SK-MEL-5 (cell line): ENCODE measurements at places on chromosomes 4 and X. TPM values are rescaled to one million over a fixed set of nuclear protein-coding genes. Genes with fewer than 3 reads are reported as not detected.

DNA sequence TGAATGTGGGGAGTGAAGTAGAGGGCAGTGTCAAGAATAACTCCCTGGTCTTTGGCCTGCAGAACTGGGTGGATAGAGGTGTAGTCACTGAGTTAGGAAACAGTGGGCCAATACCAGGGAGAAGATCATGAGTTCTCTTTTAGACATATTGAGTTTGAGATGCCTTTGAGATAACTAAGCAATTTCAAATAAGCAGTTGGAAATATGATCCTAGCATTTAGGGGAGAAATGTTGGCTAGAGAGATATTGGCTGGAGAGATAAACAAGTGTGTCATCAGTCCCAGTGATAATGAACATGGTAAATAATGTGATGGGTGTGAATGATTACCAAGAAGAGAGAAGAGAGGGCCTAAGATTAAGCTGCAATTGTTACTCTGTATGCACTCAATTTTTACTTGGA lies 95.3 kb upstream of the HPRT1 start:
- DNase-seq, result no peak

DNA sequence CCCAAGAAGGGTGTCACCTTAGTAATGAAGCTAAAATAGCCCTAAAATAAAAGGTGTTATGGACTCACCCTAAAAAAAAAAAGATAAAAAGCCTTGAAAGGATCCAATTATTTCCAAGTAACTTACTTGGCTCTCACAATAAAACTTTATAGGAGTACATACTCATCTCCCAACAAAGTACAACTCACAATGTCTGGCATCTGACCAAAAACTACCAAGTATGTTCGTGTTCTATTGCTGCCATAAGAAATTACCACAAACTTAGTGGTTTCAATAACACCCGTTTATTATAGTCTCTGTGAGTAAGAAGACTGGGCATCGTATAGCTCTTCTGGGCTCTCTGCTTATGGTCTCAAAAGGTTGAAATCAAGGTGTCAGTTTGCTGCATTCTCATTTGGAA lies 51.0 kb downstream of the BEX1 start:
- DNase-seq, result no peak

DNA sequence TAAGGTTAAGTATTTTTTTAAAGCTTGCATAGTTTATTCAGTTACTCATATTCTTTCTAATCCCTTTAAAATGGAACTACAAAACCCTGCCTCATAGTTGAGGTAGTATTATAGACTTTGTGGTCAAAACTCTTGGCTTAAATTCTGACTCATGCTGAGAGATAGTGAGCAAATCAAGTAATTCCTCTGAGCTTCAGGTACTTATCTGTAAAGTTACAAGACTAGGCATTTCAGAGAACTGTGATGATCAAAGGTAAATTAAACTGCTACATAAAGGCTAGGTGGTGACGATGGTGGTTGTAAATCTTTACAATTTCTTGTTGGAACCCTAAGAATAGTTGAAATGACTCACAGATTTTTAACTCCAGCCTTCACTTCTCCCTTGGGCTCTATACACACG lies 3.2 kb upstream of the CLOCK start:
- no peak for DNase-seq

DNA sequence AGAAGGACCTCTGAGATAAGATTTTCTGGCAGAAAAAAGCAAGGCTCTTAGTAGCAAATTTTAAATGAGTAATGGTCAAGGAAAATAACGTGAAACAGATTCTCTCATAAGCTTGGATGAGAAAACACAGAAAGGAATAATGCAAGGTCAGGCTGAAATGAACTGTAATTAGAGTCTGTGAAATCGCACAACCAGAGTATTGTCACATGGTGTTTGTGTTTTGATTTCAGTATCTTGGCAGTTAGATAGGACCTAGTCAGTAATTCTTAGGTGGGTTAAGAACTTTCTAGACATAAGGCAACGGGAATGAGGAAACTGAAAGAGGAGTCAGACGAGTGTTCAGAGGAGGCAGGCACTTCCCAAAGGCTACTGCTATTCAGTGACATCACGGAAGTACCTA lies 34.6 kb downstream of the LIMCH1 start:
- no peak for DNase-seq

DNA sequence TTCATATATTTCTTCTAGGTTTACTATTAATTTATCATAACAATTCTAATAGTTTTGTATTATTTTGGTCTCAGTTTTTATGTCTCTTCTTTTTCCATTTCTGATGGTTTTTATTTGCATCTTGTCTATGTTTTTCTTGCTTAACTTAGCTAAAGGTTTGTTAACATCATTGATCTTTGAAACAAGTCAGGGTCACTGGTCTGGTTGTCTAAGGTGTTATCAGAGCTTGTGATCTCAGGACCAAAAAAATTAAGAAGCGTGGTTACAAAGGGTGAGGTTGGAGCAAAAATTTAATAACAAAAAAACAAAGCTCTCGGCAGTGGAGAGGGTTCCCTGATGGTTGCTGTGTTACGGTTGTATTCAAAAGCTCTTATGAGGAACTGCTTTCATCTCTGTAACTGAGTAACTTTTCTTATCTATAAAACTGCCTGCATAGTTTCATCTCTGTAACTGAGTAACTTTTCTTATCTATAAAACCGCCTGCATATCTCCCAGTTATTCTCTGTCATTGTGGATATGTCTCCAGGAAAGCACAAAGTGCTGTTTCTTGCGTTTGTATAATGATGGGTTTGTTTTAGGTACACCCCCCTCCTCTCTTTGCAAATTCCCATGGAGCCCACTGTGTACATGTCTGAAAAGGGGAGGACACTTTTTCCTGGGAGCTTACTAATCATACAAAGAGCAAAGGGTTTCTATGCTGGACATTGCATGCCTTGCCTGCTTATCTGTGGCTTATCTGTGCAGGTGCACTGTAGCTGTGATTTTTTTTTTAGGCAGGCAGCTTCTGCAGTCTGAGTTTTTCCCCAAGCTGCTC lies 62.4 kb upstream of the UGT2B15 start:
- DNase-seq, result no peak

DNA sequence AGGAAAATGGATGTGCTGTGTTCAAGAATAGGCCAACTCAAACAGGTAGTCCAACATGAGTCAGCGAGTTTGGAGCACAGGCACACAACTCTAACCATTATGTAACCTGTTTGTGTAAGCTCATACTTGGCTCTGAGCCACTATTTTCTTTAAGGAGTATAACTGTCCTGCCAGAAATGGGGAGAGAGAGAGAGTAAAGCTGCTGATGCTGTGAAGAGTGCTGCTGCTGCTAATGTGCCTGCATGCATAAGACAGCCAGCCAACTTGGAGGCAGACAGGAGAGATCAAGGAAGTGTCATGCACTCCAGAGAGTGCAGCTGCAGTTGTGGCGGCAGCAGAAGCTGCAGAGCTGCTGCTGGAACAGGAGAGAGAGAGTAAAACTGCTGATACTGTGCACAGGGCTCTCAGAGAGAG lies 11.7 kb upstream of the STATH start:
- peak; percentile 2 for DNase-seq

GRCh38 chr4:117302226-117302625 lies 216.8 kb upstream of the TRAM1L1 start:
- DNase-seq, result no peak

- DNase-seq, result no peak
These were observed 900.9 kb downstream of the RAB28 start for GRCh38 chr4:12583275-12583674.

DNA sequence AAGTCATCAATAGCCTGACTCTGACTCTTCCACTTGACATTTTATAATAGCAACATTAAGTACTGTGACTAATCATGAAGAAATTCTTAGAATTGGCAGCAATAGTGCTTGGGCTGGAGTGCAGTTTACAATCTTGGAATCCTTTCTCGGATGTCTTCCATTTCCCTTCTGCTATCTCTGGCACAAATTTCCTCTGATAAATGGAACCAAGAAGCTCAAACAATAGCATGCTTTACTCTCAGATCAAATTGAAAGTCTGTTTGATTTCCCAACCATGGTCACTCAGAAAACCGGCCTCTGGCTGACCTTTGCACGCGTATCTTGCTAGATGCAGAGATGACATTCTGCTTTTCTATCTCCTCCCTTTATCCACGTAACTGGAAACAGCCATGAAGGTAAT lies 99.0 kb upstream of the SPANXC start:
- peak; percentile 6 for DNase-seq

DNA sequence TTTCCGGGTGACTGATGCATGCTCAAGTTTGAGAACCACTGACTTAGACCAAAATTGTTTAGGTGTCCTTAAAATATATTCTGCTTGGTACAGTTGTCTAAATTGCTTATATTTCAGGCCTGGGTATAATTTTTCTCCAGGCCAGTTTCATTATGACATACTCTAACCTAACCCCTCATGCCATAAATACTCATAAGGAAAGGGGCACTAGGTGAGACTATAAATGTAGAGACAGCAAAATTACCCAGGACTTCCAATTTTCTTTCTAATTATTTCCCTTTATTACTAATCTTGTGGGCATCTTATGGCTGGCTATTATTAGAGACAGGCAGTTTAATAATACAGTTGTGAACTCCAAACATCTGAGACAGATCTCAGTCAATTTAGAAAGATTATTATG lies 150.2 kb downstream of the RRAGB start:
- DNase-seq, result no peak

DNA sequence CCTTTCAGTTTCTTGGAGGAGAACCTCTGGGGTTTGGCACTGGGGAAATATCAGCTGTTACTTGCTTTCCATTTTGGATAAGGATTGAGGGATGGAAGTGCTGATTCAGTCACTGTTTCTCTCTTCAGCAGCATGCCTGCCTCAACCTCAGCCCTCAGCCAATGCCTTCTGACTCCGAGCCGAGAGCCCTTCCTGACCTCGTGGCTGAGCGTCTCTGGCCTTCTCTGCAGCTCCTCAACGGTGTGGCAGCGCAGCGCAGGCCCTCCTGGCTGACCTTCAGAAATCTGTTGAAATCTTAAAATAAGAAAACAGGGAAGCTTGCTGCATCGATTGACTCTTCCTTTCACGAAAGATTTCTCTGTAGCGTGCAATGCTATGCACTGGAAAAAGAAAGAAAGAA lies 434.3 kb upstream of the FAT1 start:
- no peak for DNase-seq

- DNase-seq, result no peak
These were observed 88.2 kb upstream of the PPARGC1A start for GRCh38 chr4:23978002-23978401.

- DNase-seq, result no peak
These were observed 61.7 kb upstream of the C4orf50 start for GRCh38 chr4:6079965-6080364.

DNA sequence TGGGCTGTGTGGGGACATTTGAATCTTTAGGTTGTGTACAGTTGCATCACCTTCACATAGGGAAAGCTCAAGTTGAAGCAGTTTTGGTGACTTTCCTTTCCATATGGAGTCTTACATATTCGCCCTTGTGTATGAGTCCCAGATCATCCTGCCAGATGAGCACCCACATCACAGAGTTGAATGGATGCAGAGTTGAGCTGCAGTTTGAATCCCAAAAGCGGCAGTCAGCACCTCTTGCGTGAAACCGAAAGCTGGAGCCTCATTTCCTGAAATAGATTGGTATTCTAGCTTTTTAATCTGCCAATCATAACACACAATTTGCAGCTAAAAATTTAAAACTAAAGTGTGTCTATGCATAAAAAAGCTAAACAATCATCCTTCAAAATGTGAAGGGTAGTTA lies 162.9 kb upstream of the DIPK2B start:
- DNase-seq, result no peak

DNA sequence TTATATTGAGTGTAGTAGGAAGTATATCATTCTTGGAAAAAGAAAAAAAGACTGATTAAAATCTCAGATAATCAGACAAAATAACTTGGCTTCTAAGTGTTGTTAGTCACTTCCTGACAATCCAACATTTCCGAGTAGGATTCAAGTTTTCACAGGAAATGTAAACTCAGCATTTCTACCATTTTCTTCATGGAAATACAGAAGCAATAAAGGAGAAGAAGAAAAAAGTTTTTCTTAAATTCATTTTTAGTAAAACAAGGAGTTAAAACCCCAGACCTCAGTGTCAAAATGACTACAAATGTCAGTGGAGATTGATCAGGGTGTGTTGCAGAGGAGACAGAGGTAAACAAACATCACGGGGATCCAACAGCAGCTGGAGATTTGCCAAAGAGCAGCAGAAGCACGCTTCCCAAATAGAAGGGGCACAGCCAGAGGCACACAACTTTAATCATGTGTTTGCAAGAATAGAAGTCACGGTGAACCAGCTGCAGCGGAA lies 129.3 kb upstream of the FAM9B start:
- DNase-seq, result peak; percentile 43

Gene SFRP2
- total RNA-seq, result not detected in 2 replicates

Gene MAGEA2B
- 16.7 and 21.8 TPM in 2 replicates for total RNA-seq

Gene NKX6-1
- 0.11 and 0.61 TPM in 2 replicates for total RNA-seq

Gene NUP62CL
- 4.5 and 4.6 TPM in 2 replicates for total RNA-seq

Gene DRP2
- 0.08 TPM in 2 replicates for total RNA-seq

Gene S100G
- not detected in 2 replicates for total RNA-seq

Gene SHISA3
- total RNA-seq, result not detected in 2 replicates

Gene NDP
- total RNA-seq, result not detected in 2 replicates

Gene AR
- 0.21 and 0.67 TPM in 2 replicates for total RNA-seq
